ENCODE measurements at places on chromosomes 7 and 10.

DNA sequence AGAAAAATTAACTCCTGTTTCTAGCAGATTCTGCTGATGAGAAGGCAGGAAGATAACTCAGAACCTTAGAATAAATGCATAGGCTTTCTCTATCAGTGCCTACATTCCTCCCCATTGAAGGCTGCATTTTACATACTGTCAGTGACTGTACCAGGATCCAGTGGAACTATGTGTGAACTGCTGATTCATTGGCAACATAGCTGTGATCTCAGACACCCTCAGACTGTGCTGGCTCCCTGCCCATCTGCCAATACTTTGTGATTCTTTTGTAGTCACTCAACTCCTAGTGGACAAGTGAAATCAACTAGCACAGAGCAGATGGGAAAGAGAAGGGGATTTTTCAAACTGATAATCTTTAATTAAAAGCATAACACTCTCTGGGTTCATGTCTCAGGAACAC is 375.8 kb downstream of the MDFIC start:
- no peak for DNase-seq

DNA sequence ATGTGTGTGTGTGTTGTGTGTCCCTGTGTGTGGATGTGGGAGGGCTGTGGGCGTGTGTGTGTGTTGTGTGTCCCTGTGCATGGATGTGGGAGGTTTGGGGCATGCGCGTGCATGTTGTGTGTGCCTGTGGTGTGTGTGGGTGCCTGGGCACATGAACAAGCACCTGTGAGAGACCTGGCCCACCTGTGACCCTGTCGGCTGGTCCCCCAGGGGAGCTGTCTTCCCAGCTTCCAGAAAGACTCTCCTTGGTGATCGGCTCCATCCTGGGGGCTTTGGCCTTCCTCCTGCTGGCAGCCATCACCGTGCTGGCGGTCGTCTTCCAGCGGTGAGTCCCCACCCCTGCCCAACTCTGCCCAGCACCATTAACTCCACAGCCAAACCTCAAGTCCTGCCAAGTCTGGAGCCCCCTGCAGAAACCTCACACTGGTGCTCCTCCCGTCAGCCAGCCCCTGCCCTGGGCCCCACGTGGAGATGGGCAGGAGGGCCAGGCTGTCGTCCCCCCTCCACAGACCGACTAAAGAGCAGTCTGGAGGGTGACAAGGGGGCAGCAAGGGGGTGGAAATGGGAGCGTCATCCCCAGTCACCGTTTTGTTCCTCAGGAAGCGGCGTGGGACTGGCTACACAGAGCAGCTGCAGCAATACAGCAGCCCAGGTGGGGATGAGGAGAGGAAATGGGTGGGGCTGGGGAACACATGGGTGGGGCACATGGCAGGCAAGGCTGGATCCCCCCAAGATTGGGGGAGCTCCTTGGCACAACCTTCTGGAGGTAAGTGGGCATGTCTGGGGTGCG is 12.7 kb downstream of the EPHB6 start:
- DNase-seq = no peak

DNA sequence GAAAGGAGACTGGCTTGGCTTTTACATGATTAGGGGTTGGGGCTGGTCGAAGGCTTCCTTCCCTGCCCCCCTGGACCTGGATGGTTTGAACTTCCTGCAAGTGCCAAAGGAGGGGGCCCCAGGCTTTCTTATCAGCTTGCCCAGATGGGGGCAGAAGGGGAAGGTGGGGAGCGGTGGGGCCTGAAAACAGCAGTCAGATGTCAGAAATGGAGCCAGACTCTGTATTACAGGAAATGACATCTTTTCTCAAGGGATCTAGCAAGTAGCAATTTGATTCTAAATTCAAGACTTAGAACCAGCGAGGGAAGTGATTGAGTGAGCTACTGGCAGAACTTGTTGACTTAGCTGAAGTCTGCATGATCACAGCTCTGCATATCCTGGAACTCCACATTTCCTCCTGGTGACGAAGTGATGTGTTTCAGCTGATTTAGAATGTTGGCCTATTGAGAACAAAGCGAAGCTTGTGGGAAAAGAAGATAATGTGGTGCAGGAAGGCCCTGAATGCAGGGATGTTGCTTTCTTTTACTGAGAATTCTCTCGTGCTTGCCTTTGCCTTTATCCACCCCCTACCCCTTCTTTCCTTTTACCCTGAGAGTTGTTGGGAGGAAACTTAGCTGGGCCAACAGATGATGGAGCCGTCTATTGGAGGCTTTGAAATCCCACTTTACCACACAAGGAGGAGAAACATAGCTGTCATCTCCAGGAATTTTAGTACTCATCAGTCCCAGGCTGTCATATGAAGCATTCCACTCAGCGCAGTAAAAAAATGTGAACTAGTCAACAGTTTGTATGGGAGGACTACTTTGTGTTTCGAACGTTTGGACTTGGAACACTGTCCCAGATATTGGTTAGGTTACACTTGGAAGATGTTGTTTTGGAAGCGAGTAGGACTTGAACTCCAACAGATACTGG is 43.2 kb downstream of the CCNY start:
- no peak for DNase-seq

GRCh38 chr10:33055625-33056024 is 97.6 kb upstream of the ITGB1 start:
- DNase-seq = no peak

GRCh38 chr10:128908099-128908498 is 558.9 kb upstream of the MGMT start:
- no peak for DNase-seq

DNA sequence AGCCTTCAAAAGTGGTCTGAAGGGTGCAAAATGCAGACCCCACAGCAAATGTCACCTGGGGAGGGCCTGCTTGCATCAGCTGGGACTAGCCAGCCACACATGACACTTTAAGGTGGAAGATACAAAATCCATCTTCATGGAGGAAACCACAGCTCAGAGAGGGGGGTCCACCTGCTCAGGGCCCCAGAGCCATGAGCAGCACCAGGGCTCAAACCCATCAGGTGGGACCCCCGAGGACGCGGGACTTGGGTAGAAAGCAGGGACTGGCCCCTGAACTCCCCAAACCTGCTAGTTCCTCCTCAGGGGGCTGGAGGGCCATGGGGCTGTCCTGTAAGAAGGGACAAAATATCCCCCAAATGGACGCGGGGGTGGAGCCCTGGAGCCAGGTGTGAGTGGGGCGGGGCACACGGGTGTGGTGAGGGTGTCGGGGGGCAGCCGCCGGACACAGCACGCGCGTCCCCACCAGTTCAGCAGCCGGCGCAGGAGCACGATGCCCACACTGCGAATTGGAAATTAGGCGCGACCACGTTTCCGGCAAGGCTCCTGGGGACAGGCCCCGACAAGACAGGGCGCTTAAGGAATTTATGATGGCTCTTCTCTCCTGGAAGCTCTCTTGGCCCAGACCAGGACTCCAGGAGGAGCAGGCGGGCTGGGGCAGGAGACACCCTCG is 8.0 kb downstream of the PDGFA start:
- no peak for DNase-seq

DNA sequence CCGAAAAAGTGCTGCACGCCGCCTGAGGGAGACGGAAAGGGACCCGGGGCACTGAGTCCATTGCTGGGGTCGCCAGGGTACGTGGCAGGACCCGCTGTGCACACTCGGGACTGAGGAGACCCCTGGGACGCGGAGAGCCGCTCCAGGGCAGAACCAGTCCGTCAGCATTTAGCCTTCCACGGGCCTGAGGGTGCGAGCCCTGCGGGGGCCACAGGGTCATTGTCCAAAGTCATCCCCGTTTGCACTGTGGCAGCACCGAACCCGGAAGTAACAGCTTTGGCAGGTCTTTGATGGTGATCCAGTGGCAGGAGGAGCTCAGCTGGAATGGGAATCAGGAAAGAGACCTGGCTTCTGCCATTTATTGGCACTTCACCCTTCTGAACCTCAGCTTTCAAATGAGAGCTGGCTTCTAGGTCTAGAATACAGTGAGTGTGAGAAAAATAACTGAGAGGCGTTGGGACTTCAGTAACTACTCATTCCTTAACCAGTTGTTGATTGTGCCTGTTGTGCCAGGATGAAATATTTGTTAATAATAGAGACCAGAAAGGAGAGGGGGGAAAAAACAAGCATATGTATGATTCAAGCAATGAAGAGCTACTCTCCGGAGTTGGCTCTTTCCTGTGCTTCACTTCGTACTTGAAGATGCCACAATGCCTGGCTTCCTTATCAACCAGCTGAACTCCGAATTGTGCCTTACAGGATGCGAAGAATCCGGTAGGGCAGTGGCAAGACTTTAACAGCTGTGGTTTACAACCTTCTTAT is 811 bp upstream of the ARHGAP12 start:
- DNase-seq = no peak

DNA sequence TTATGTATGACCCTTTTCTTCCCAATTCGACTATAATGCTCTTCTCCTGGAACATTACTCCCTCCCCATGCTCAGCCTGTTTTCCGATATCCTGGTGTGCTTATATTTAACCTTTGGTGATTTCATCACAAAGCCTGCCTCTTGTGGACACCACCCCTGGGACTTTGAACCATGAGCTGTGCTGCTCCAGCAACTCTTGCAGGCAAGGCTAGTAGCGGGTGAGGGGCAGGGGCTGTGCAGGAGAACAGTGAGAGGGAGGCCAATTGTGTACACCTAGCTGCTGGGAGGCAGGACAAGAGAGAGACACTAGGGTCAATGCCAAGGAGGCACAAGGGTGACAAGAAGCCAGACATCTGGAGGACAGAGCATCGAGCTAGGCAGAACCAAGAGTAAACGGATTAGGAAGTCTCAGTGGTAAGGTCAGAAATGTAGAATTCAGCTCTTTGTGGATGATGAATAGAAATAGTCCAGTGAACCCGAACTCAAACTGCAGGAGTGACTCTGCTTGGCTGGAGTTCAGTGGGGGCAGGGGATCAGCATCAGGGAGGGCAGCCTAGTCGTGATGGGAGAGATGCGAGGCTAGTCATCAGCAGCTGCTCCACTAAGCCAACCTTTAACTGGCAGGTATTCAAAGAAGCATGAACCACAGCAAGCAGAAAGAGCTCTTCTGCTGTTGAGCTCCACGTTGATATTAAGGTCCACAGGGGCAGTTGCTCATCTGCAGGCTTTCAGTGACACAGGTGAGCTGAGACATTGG is 31.0 kb upstream of the MKI67 start:
- DNase-seq = no peak

DNA sequence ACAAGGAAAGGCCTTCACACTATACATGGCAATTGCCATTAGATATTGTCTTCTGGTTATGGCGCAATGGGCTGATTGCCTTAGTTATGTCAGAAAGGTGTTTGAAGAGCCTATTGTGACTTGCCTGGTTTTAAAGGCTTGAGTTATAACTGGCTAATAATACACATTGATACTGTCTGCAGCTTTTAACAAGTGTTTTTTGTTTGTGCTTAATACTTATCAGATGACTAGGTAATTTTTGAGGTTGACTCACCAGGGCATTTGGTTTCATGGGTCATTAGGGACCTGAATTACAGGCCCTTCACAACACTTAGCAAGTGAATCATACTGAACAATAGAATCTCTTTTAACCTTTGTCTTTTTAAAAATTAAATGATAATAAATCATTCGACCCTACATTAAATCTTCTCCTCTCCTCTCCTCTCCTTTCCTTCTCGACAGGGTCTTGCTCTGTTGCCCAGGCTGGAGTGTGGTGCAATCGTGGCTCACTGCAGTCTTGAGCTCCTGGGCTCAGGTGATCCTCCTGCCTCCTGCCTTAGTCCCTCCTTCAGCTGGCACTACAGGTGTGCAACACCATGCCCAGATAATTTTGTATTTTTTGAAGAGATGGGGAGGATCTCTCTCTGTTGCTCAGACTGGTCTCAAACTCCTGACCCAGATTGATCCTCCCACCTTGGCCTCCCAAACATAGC is 196.3 kb downstream of the JCAD start:
- no peak for DNase-seq

DNA sequence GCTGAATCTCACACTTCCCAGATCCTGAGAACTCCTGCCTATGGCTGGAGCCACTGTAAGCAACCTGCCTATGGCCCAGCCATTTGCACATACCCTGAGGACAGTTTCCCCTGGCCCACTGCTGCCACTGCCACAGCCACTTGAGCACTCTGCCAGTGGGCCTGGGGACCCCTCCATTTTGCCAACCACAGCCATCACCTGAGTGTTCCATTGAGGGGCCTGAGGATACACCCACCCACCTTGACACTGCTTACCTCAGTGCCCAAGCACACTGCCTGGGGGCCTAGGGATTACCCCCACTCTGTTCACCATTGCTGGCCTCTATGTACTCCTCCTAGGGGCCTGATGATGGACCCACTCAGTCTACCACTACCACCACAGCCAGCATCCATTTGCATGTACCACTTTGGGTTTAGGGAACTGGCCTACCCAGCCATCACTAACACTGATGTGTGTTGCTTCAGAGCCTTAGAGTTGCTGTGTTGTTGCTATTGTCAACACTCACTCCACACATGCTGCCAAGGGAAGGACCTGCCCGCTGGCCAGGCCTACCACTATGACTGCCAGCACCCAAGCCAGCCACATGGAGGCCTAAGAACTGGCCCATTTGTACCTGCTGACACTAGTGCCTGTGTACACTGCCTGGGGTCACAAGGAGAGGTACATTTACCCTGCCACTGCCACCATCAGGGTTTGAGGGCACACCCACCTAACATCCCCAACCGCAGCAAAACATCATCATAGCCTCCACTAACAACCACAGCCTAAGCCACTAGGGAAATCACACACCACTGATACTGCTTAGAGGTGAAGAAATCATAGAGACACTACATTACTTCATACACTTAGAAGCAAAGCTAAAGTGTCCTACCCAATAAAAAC is 45.9 kb upstream of the ANTXRL start:
- DNase-seq = no peak

DNA sequence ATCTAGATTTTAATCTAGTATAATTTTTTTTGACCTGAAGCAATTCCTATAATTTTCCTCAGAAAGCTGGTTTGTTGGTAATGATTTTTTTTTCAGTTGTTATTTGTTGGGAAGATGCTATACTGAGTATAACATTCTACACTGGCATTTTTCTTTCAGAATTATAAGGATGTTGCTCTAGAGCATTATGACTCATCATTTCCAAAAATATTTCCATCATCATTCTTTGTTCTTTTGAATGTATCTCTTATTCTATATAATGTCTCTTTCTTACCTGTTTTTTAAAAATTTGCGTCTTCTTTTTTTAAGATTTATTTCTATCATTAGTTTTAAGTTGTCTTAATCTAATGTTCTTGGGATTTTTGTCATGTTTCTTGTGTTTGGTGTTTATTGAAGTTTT is 356.5 kb upstream of the KCND2 start:
- no peak for DNase-seq

GRCh38 chr7:88206254-88206653 is 13.6 kb downstream of the SRI start:
- DNase-seq = no peak

- no peak for DNase-seq
Observed at GRCh38 chr7:5421714-5422395, 1.8 kb downstream of the TNRC18 start.

DNA sequence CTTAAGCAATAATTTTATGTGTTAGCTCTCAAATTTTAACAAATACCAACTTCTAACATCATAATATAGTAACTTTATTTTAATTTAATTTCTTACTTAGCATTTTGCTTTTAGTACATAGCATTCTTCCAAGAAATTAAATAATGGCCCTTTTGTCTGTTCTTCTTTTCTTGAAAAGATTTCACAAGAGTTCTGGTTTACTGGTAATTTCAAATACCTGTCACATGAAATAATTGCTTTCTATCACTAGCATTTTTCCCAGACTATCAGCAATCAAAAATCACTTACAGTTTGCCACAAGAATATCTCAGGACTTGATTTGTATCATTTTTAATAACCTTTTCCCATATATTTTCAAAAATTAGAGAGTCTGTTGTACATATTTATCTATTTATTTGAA is 193.0 kb downstream of the CACNA2D1 start:
- no peak for DNase-seq
